ENCODE measurements at places on chromosomes 16 and 17.

GRCh38 chr17:82783498-82783897 lies 31.6 kb downstream of the TBCD start:
- no peak overlapping the region for H3K4me3 ChIP-seq
- H3K27me3 ChIP-seq, result no peaks in the 10 kb centered on the region
- no peak overlapping the region for H3K27ac ChIP-seq
- H3K4me1 ChIP-seq, result peaks cover 5% of the 10 kb centered on the region

DNA sequence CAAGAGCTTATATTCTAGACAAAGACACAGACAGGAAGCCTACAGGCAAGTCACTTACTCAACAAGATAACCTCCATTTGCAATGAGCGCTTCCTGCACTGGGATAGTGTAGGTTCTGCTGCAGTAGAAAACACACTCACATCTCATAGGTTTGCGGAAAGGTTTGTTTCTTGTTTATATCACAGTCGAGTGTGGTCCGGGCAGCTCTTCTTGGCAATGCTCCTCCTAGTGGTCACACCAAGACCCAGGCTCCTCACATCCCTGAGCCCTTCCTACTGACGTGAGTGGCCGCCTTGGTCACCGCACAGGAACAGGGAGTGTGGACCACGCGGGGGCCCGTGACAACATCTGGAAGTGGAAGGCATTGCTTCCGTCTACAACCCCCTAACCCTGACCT lies 48.0 kb upstream of the RBFOX3 start:
- H3K4me3 ChIP-seq, result no peak overlapping the region
- DNase-seq, result peak; percentile 49
- no peak overlapping the region for H3K27ac ChIP-seq
- peaks cover 30% of the 10 kb centered on the region for H3K27me3 ChIP-seq
- H3K4me1 ChIP-seq, result peaks cover 10% of the 10 kb centered on the region
- no peaks in the 10 kb centered on the region for H3K36me3 ChIP-seq

GRCh38 chr17:79621151-79621943 lies 10.5 kb upstream of the RBFOX3 start:
- H3K36me3 ChIP-seq, result no peaks in the 10 kb centered on the region
- no peaks in the 10 kb centered on the region for H3K4me1 ChIP-seq
- no peak overlapping the region for H3K4me3 ChIP-seq
- peaks cover 68% of the 10 kb centered on the region for H3K27me3 ChIP-seq
- peak; percentile 16 for DNase-seq

GRCh38 chr17:7478276-7479212 lies 887 bp downstream of the ZBTB4 start:
- DNase-seq, result no peak
- H3K27me3 ChIP-seq, result no peaks in the 10 kb centered on the region
- H3K4me3 ChIP-seq, result peak overlapping the region; percentile 87
- peak overlapping the region; percentile 98 for H3K27ac ChIP-seq
- H3K36me3 ChIP-seq, result no peaks in the 10 kb centered on the region

GRCh38 chr16:75432828-75433731 lies at the start of gene CFDP1:
Gene CFDP1, minus strand, starts transcription at chr16:75433503. Its CDS starts 151 bp downstream, at chr16:75433352.
- H3K4me3 ChIP-seq, result peak within 1 kb of the TSS; percentile 71
- peaks cover 4% of the 10 kb centered on the region for H3K36me3 ChIP-seq
- H3K27ac ChIP-seq, result peak within 1 kb of the TSS; percentile 96
- DNase-seq, result peak; percentile 93

GRCh38 chr17:41625602-41626001 lies 1.2 kb upstream of the KRT17 start:
- H3K4me3 ChIP-seq, result no peak overlapping the region
- no peaks in the 10 kb centered on the region for H3K27me3 ChIP-seq
- peak overlapping the region; percentile 95 for H3K27ac ChIP-seq
- H3K36me3 ChIP-seq, result peaks cover 4% of the 10 kb centered on the region
- DNase-seq, result no peak
- peaks cover 50% of the 10 kb centered on the region for H3K4me1 ChIP-seq

DNA sequence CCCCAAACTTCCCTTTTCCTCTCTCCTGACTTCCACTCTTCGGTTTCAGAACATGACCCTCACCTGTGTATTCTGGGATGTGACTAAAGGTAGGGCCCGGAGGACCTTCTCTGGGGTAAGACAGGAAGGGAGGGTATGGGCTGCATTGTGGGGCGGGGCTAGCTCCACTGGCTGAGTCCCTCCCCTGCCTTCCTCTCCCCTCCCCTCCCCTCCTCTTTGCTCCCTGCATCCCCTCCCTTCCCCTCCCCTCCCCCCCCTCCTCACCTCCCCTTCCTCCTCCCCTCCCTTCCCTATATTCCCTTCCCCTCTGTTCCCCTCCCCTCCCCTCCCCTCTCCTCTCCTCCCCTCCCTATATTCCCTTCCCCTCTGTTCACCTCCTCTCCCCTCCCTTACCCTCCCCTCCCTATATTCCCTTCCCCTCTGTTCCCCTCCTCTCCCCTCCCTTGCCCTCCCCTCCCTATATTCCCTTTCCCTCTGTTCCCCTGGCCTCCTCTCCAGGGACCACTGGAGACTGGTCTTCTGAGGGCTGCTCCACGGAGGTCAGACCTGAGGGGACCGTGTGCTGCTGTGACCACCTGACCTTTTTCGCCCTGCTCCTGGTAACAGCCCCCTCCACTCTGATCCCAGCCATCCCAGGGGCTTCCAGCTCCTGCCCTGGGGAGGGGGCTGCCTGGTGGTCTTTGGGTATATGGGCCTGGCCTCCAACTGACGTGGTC lies 11.8 kb downstream of the ADGRG3 start:
- H3K27me3 ChIP-seq, result no peaks in the 10 kb centered on the region
- H3K4me3 ChIP-seq, result no peak overlapping the region
- no peak for DNase-seq
- no peaks in the 10 kb centered on the region for H3K36me3 ChIP-seq

Measured in mesothelial cell of epicardium (in vitro differentiated cells).